A549 (cell line): ENCODE measurements at places on chromosomes 3 and 15.

- no peak for DNase-seq
Observed at GRCh38 chr15:92050220-92050898, 196.9 kb downstream of the SLCO3A1 start.

DNA sequence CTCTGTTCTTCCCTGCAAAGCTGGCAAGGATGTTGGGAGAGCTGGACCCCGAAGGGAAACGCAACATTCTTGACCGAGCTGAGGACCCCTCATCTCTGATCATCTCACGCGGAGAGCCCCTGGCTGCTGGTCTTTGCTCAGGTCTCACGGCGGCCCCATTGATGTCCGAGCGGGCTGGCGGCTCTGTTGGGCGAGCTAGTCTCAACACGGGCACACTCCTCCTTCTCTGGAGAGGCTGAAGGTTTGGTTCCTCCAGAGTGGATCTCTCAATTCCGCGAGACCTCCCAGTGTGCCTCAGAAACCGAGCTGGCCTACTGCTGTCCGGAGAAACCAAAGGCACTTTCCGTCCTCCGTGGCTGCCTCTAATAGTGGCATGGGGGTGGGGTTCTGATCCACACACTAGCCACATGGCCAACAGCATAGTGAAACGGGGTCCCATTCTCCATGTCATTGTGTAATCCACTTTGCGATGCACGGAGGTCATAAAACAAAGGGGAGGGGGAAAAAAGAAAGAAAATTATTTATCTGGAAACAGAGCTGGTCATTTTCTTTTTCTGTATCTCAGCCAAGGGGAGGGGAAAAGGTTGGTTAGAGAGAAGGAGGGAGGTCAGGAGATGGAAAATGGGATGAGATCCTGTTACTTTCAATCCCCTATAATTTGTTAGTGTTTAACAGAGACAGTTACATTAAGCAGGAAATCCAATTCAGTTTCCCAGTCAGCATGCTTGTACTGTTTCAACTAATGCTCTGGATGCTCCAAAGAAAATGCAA, 1.3 kb downstream of the CCDC80 start:
- no peak for DNase-seq

GRCh38 chr3:47002171-47003055, 22.9 kb downstream of the NBEAL2 start:
- DNase-seq: no peak

DNA sequence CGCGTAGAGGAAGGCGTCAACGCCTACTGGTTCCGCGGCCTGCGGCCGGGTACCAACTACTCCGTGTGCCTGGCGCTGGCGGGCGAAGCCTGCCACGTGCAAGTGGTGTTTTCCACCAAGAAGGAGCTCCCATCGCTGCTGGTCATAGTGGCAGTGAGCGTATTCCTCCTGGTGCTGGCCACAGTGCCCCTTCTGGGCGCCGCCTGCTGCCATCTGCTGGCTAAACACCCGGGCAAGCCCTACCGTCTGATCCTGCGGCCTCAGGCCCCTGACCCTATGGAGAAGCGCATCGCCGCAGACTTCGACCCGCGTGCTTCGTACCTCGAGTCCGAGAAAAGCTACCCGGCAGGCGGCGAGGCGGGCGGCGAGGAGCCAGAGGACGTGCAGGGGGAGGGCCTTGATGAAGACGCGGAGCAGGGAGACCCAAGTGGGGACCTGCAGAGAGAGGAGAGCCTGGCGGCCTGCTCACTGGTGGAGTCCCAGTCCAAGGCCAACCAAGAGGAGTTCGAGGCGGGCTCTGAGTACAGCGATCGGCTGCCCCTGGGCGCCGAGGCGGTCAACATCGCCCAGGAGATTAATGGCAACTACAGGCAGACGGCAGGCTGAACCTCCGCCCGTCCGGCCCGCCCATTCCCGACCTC, 4.1 kb downstream of the ISLR2 start:
- peak; percentile 37 for DNase-seq

- no peak for DNase-seq
Observed at GRCh38 chr3:160005004-160005403, 16.4 kb downstream of the IL12A start.

- DNase-seq: peak; percentile 55
Observed at GRCh38 chr15:62929000-62929357, 113.6 kb upstream of the TPM1 start.

DNA sequence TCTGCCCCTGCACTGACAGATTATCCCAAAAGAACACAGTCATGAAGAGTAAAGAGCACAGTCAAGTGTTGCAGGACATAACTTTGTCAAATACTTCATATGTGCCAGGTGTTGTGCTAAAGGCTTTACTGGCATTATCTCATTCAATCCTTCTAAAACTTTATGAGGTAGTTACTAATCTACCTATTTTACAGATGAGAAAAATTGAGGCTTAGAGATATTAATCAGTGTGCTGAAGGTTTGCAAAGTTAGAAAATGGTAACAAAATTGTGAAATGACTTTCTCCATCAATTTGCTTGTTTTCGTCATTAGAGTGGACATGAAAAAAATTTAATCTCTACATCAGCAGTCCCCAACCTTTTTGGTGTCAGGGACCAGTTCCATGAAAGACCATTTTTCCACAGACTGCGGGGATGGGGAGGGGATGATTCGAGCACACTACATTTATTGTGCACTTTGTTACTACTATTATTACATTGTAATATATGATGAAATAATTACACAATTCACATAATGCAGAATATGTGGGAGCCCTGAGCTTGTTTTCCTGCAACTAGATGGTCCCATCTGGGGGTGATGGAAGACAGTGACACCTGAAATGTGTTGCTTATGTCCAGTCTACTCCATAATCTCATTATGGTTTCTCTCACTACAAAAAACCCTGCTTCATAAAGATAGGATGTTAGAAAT, 8.6 kb upstream of the CAPN7 start:
- no peak for DNase-seq

- DNase-seq: no peak
Observed at GRCh38 chr3:166864473-166865467, 515.3 kb downstream of the ZBBX start.

GRCh38 chr3:125643172-125643571, 47.9 kb upstream of the OSBPL11 start:
- no peak for DNase-seq

DNA sequence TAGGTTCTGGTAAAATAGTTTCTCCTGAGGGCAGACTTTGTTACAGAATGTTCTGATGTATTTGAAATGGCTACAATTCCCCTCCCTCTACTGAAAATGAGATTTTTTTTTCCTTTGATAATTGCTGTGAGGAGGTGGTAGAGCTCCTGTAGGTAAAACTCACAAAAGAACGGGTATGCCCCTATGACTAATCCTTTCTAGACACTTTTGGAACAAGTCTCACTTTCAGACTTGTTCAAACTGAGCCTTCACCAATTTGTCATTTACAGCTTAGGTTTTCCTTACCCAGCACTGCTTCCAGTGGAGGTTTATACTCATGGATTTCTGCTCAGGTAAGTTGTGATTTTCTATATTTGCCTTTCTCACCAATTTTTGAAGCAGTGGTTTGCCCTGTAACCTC, 115.6 kb downstream of the NLGN1 start:
- DNase-seq: no peak

GRCh38 chr3:119359476-119360326, 65.5 kb downstream of the ARHGAP31 start:
- no peak for DNase-seq

GRCh38 chr3:190862209-190863118, at the start of gene GMNC:
Gene GMNC, minus strand, starts transcription at chr3:190862694. Its CDS starts 79 bp downstream, at chr3:190862615.
- peak; percentile 32 for DNase-seq

DNA sequence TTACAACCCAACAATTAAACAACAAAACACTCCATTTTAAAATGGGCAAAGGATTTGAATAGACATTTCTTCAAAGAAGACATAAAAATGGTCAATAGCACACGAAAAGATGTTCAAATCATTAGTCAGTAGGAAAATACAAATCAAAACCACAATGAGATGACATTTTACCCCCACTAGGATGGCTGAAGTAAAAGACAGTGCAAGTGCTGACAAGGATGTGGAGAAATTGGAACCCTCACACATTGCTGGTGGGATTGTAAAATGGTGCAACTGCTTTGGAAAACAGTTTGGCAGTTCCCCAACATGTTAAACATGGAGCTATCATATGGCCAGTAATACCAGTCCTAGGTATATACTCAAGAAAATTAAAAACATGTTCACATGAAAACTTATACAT, 11.6 kb downstream of the GALNT15 start:
- DNase-seq: no peak

GRCh38 chr3:33722626-33723370, 4.7 kb upstream of the CLASP2 start:
- no peak for DNase-seq

- DNase-seq: no peak
Observed at GRCh38 chr3:105157766-105158085, 209.0 kb upstream of the ALCAM start.

DNA sequence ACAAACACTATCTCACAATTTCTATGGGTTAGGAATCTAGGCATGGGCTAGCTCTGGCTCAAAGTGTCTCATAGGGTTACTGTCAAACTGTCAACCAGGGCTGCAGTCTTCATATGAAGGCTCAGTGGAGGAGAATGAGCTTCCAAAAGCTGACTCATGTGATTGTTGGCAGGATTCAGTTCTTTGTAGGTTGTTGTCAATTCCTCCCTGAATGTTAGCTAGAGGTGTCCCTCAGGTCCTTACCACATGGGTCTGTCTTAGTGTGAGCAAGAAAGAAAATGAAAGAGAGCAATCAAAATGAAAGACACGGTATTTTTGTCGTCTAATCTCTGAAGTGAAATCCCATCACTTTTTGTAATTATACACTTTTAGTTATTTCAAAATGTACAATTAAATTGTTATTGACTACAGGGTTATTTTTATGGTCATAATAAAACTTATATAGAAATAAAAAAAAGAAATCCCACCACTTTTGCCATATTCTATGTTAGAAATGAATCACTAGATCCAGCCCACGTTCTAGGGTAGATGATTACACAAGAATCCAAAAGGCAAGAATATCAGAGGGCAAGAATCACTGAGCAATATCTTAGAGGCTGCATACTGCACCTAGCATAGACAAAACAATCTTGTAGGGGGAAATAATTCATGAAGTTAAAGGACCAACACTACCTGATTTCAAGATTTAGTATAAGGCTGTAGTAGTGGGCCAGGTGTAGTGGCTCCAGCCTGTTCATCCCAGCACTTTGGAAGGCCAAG, 8.4 kb downstream of the ACSBG1 start:
- no peak for DNase-seq

- DNase-seq: no peak
Observed at GRCh38 chr3:171995486-171995885, 43.9 kb upstream of the FNDC3B start.

DNA sequence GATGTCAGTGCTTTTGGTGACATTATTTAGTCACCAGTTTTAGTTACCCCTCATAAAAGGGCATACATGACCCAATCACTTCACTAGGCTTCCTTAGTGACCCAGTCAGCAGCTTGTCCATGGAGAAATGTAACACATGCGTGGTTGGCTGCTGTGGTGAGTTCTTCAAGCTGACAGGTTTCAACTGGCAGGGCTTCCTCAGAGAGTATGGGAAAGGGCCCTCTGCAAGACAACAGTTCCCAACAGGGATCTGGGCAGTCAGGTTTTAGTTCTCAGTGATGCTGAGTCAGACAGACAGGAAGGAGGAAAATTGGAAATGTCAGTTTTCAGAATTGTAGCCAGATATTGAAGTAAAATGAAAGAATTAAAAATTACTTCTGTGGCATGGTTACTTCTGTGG, 282.5 kb downstream of the TBL1XR1 start:
- no peak for DNase-seq

- no peak for DNase-seq
Observed at GRCh38 chr3:181610083-181610972, 101.4 kb upstream of the SOX2 start.

- no peak for DNase-seq
Observed at GRCh38 chr3:142650001-142650693, 54.0 kb downstream of the PLS1 start.

DNA sequence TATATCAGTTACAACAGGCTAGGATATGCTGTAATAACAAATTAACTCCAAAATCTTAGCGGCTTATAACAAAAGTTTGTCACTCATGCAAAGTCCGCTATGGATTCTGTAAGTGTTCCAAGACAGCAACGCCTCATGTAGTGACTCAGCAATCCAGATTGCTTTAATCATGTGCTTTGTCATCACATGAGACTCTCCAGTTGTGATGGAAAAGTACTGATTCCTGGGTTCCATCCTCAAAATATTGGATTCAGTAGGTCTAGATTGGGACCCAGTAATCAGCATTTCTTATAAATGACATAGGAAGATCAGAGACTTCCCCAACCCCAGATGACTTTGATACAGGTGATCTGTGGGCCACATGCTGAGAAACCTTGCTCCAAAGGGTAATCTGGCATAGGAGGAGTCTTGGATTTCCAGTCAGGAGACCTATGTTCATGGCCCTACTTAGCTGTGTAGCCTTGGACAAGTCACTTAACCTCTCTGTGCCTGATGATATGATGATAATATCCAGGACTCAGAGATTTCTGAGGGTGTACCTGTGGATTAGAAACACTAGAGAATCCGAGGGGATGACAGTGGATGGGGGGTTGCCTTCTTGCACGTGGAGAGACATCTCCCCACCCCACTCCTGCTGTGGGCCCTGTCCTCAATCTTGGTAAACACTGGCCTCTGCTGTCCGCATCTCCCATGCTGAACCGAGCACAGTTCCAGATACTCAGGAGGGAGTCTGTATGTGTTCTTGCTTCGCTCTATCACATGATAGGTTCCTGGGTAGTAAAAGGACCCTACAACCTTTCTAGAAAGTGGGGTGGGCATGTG, 65.5 kb downstream of the CORO2B start:
- peak; percentile 48 for DNase-seq

DNA sequence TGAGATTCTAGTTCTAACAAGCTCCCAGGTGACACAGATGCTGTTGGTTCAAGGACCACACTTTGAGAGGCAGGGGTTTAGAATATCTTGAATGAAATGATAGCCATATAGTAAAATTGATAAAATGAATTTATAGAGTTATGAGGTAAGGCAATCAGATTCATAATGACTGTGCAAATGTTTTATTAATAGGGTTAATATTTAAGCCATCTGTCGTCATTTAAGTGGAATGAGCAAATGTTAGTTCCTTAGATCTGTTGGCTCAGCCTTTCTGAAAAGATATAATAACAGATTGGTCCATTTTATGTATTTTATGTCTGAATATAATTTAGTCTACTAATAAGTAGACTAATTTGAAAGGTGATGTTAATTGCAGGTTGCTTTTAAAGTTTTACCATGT, 12.9 kb downstream of the REC114 start:
- no peak for DNase-seq

DNA sequence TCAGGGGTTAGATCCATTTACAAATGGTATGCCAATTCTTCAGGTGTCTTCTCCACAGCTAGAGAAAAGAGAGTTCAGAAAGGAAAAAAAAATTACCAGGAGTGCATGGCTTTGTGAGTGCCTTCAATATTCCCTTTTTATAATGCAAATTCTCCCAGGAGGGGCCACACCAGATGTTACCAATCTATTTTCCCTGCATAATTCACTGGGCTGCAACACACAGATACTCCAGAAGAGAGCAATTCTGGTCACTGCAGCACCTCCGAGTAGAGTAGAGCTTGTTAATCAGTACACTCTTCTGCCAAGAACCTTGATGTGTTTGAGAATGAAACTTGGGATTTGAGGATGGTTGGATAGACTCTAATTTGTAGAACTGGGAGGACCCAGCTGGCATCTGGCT, 80.7 kb upstream of the SPRED1 start:
- DNase-seq: no peak
